ENCODE measurements at places on chromosomes 11 and 22.
A peak's percentile ranks its signal among the peaks of the same experiment; 100 is the strongest.

DNA sequence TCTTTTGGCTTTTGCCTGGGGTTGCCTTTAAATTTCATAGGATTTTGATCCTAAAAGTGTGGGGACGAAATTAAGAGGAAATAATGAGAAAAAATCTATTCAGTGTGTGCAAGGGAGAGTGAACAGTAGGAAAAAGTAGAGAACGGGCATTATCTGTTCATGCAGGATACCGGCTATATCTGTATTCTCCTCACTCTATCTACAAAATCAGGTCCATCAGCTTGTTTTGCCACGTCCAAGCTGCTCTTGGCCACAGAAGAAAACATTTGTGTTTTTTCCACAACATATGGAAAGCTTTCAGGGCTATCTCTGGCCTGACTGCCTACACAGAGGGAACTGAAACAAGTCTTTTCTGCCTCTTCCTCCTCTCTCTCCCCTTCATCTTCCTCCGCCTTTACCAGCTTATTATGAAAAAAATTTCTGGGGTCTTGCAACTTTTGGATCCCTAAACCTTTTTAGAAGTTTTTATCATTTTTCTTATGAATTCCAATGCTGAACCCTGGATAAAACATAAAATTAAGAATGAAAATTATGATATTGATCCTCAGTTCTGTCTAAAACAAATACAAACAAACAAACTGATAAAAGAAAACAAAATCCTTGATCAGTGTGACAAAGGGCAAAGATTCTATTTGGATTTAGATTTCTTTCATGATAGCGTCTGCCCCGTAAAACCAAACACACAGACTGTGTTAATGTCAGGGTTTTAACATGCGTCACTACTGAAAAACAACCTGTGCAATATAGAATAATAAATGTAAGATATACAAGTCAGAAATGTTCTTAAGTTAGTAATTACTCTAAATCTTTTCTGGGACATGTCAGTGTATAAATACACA, 219.7 kb downstream of the CNTN5 start:
- no peak for DNase-seq

GRCh38 chr22:37056246-37056645, 4.7 kb downstream of the KCTD17 start:
- DNase-seq: no peak

- no peak for DNase-seq
Measured at GRCh38 chr11:118838905-118839553, 44.7 kb upstream of the CXCR5 start.

DNA sequence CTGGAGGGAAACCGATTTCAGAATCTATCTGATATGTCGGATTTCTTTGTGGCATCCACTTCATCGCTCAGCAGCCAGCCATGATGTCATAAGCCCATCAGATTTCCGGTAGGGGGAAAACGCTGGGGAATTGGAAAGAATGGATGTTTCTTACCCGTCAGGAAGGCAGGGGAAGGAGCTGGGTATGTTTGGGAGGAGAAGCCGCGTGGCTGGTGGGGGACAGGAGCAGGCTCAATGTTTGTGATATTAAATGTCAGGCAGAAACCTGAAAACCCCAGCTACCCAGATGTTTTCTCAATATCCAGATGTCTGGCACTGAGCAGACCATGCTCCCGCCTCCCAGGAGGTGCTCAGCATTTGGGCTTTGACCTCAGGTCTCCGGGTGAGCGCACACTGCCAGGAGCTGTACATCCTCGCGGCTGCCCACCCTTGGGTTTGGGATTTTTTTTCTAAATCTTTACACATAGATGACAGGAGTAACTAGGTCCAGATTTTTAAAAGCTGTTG, 67.5 kb downstream of the NFAM1 start:
- DNase-seq: peak; percentile 39

DNA sequence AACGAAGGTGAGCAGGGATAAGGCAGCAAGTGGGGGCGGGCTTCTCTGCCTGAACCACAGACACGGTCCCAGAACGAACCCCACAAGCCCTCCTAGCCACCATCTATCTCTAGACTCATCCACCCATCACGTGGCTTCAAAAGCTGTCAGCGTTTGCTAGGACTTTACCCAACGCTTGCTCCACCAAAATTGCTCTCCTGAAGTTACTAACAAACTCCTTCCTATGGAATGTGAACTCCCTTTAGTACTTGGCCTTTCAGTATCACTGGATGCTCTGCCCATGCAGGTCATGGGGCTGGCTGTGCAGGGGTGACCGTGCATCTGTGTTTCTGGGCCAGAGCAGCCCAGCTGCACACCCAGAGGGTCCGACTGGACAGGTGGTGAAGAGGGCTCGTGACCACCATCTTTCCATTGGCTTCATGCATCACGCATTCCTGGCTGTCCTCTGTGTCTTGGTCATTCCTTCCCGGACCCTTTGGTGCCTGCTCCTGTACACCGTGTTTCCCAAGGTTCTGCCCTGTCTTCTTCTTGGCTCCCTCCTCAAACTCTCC, 85.1 kb downstream of the MYO7A start:
- DNase-seq: no peak

DNA sequence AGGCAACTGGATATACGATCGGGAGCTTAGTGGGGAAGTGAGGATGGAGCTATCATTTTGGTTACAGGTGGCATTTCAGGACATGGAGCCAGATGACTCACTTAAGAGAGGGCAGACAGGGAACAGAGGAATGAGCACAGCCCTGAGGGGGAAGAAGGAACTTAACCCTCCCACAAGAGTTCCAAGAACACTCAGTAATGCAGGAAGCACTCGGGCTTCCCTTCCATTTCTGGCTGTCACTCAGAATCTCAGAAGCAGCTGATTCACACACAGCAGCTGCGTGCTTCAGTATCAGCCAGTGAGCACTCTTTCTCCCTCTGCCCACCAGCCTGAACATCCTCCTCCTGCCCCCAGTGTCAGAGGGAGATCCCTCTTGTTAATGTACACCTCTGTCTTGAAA, 34.8 kb downstream of the EFCAB6 start:
- DNase-seq: no peak

GRCh38 chr11:110121204-110121603, 28.0 kb downstream of the ZC3H12C start:
- no peak for DNase-seq

DNA sequence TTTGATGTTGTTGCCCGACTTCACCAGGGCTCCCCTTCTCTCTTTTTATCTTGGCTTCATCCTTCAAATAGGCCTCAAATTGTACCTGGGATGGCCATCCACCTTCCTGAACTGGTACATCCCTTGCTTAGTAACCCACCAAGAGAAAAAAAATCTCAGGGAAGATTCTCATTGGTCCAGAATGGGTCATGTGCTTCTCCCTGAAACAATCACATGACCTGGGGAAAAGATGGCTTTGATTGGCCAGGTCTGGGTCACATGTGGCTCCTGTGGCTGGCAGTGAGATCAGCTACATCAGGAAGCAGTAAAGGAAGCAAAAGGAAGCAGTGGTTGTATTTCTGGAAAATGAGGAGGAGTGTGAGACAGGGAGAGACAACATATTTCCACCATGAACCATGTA, 540.2 kb downstream of the MIAT start:
- DNase-seq: no peak

DNA sequence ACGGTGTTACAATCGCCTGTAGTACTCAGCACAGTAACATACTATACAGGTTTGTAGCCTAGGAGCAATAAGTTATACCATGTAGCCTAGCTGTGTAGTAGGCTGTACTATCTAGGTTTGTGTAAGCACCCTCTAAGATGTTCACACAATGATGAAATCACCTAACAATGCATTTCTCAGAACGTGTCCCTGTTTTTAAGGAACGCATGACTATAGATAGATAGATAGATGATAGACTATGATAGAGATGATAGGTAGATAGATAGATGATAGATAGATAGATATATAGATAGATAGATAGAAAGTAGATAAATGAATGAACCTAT, 203.9 kb downstream of the FAM76B start:
- no peak for DNase-seq

DNA sequence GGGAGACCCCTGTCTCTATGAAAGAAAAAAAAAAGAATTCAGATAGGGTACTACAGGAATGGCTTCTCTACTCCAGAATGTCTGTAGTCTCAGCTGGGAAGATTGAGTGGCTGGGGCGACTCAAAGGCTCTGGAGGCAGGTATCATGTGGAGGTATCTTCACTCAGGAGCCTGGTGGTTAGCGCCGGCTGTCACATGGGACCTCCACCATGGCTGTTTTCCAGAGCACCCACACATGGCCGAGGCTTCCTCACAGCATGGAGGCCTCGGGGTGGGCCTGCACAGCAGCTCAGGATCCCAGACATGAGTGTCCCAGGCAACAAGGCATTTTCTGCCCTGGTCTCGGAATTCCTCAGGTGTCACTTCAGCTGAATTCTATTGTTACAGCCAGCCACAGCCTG, 10.1 kb downstream of the RPS13 start:
- DNase-seq: no peak

DNA sequence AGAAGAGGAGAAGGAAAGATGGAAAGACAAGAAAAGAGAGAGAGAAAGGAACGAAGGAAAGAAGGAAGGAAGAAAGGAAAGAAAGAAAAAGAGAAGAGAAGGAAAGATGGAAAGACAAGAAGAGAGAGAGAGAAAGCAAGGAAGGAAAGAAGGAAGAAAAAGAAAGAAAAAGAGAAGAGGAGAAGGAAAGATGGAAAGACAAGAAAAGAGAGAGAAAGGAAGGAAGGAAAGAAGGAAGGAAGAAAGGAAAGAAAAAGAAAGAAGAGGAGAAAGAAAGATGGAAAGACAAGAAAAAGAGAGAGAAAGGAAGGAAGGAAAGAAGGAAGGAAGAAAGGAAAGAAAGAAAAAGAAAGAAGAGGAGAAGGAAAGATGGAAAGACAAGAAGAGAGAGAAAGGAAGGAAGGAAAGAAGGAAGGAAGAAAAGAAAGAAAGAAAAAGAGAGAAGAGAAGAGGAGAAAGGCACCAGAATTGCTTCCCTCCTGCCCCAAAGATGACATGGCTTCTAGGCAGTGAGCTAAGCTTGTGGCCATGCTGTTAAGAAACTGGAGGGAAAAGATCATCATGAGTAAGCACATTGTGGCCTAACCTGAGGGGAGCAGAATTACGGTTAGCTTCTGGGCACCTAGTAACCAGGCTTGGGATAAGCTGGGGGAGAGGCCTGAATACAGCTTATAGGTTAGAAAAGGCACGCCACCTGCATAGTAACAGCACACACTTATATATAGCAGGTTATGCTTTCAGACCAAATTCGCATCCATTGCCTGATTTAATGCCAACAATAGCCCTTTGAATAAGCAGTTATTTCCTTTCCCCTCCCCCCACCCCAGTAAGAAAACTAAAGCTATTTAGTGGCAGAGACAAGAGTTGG, 2.3 kb upstream of the ST3GAL4 start:
- no peak for DNase-seq

DNA sequence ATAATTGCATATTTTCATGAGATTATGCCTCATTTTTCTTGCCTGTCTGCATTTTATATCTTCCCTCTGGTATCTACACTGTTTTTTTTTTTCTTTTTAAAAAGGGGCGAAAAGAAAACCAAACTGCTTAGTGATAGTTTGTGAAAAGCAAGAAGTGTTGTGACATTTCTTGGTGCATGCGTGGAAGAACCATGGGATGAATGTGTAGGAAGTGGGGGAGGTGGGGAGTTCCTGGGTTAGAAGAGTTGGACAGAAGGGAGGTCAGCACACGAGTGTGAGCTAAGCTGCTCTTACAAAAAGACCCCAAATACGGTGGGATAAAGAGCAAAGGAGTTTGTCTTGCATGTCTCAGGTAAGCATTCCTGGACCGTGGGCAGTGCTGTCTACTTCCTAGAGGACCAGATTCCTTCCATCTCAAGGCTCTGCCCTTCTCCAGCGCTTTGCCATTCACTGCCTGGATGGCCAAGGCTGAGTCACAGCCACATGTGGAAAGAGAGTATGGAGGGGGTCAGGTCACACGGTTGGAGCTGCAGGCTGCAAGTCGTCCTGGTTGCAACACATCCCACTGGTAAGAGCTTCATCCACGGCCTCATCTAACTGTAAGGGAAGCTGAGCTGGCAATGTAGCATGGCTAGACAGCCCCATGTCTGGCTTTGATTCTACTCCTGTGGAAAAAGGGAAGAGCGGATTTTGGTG, 300.6 kb downstream of the DDX10 start:
- no peak for DNase-seq

DNA sequence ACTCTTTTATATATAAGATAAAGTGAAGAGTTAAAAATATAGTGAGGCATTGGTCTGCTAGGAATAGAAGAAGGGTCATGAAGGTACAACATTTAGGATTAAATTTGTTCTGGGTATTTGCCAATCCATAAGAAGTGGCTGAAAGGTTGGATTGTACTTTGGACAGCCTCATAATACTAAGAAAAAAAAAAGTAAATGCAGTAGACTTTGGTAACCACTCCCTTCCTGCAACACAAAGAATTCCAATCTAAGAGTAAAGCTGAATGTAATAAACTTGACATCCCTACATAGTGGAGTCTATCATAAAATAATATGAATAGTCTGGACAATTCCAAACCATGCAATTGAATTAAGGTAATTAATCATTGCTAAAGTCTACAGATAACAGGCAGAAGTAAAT, 2294.4 kb downstream of the LRRC4C start:
- DNase-seq: no peak

DNA sequence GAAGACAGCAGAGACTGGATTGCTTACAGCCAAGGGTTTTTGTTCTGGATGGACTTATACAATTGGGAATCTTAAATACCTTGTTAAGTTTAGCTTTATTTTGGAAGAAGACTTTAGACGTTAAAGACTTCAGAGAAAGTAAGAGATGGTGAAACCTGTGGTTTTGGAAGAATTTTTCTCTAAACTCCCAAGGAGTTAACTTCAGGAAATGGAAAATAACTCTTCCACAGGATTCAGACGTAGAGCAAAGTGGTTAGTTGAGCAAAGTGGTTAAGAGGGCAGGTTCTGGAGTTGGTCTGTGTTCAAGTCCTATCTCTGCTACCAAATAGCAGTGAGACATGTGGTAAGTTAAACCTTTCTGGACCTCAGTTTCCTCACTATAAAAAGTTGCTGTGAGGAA, 12.8 kb downstream of the PITPNB start:
- DNase-seq: no peak

- DNase-seq: no peak
Measured at GRCh38 chr11:90219438-90219837, 3.4 kb downstream of the CHORDC1 start.

GRCh38 chr11:106457727-106458126, 380.3 kb downstream of the AASDHPPT start:
- no peak for DNase-seq

DNA sequence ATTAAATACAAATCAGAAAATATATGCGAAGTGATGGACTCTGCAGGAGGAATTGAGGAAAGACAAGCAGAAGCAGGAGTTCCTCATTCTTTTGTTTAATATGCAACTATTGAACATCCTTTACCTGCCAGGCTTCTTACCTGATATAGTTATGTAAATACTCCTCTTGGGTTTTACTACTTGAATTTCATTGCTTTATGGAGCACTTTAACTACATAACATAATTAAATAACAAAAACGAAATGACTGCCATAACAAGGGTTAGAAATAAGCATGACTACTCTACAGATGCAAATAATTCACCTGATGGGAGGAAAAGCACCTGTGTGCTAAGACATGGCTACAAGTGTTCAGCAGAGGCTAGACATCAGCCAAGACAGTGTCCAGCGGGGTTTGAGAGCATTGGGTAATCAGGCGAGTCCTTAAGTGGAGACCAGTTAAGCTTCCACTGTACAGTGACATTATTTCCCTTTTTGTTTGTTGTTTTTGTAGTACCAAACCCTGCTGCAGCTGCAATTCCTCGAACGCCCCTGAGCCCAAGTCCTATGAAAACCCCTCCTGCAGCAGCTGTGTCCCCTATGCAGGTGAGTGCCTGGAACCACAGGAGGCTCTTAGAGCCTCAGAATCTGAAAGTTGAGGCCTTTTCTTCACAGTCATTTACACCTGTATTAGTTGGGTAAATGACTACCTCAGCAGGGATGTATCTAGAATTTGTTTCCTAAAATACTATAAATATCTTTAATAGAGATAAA, 67.4 kb downstream of the SPECC1L start:
- DNase-seq: no peak

- DNase-seq: no peak
Measured at GRCh38 chr22:50530877-50531545, 1.2 kb upstream of the TYMP start.
